ENCODE measurements at places on chromosomes 11 and 22.

- DNase-seq, result no peak
These were observed 187.1 kb downstream of the DBX1 start for GRCh38 chr11:19973136-19973635.

DNA sequence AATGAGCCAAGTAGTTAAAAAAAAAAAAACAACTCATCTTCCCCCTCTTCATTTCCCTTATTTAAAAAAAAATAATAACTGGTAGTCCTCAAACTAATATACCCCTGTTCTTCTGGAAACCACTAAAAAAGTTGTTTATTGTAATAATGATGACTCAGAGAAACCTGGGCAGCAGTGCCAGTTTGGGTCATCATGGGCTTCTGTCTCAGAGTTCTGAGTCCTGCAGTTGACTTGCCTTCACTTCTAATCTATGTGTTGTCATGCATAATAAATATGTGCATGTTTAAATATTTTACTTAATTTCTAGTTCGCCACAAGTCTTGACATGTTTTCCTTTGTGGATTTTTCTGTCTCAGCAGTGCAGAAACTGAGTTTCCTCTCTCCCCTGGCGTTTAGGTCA, 46.8 kb downstream of the PPP2R1B start:
- DNase-seq, result no peak

DNA sequence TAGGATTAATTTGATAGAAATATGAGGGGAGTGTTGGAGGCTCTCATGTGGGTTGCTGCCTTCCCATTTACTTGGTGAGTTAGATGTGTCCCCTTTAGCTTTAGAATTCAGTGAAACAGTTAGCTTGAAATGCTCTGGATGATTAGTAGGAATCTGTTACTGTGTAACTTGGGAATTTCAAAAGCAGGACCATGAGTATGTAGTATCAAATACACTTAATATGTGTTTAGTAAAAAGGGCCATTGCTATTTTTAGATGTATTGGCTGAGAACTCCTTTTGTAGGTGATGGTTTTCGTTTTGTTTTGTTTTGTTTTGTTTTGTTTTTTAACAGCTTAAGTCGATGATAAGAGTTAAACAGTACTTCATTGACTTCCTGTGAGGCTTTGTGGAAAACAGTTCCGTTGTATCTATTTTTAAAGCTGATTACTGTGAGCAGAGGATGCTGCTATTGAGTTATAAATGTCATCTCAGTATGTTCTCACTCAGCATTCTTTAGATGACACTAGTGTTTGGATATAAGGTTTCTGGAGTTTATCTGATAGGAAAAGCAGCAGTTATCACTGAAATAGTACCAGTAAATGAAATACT, 53.5 kb downstream of the MCAM start:
- no peak for DNase-seq

DNA sequence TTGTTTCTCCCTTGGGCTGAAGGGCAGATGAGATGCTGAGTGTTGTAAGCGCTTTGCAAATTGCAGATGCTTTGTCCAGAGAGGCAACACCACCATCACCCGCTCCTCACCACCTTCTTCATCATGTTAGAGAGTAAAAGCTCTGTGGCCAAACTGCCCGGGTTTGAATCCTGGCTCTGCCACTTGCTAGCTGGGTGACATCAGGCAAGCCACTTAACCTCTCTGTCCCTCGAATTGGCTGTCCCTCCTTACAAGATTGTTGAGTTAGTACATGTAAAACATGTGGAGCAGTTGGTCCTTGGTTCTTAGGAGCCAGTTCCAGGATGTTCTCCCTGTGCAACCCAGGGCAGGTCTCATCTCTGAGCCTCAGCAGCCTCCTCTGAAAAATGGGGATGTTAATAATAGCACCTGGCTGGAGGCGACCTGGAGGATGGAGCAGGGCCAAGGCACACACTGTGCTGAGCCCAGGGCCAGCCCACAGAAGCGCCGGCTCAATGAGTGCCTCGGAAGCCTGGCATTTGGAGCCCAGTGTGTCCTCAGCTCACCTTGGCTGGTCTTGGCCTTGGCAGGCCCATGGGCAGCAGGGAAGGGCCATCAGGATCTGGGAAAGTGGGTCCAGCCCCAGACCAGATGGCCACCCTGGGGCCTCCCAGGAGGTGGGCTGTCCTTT, 10.5 kb downstream of the C11orf86 start:
- no peak for DNase-seq

DNA sequence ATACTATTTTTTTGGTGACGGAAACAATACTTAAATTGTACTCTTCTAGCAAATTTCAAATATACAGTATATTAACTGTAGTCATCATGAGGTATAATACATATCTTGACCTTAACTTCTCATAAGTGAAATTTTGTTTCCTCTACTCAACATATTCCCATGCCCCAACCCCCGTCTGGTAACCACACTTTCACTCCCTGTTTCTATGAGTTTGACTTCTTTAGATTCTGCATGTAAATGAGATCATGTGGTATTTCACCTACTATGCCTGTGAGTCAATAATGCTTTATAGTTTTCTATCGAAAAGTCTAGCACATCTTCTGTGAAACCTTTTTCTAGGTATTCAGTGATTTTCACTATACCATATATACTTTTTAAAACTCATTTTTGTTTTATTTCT, 663.2 kb downstream of the CNTN5 start:
- DNase-seq, result no peak

- no peak for DNase-seq
These were observed 151.5 kb upstream of the CTSC start for GRCh38 chr11:88489030-88489429.

GRCh38 chr22:48752451-48753380, 1075.0 kb downstream of the BRD1 start:
- DNase-seq, result no peak

- DNase-seq, result no peak
These were observed 96.0 kb upstream of the ARHGAP20 start for GRCh38 chr11:110808248-110808647.

GRCh38 chr11:8092587-8093424, 11.8 kb downstream of the TUB start:
- DNase-seq, result peak; percentile 31

GRCh38 chr11:108241330-108242037, 18.6 kb downstream of the ATM start:
- no peak for DNase-seq

- no peak for DNase-seq
These were observed 9.4 kb downstream of the C11orf91 start for GRCh38 chr11:33691066-33691864.

DNA sequence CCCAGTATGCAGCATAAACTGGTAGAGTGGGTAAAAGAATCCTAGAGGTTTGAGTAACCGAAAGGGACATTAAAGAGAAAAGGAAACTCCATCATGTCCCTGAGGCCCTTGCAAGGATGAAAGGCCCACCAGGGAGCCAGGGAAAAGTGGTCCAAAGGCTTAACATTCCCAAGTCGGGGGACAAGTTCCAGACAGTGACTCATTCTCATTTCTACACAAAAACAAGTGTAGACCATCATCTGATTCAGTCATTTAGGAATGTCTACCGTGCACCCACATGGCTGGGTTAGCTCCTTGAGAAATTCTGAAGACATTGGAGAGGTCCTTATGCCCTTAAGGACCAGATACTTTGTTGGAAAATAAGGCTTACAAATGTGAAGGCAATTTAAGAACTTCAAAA, 4.8 kb upstream of the NOX4 start:
- DNase-seq, result no peak

DNA sequence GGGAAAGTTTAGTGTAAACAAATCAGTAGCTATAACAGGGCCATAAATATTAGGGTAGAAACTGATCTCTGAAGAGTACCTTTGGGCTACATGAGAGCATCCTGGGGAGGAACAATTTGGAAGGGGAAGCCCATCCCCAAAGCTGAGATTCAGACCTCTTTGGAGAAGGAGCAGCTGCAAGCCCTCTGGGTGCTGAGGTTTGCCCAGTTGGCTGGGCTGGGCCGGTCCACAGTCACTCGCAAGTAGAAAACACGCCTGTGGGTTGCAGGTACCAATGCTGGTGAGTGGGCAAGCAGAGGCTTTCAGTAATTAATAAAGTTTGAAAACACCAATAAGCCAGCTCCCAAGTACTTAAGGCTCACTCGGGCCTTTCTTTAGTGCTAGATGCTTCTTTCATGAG, 124.5 kb downstream of the ARHGAP8 start:
- no peak for DNase-seq

- DNase-seq, result no peak
These were observed 114.7 kb upstream of the OR4B1 start for GRCh38 chr11:48101958-48102357.

DNA sequence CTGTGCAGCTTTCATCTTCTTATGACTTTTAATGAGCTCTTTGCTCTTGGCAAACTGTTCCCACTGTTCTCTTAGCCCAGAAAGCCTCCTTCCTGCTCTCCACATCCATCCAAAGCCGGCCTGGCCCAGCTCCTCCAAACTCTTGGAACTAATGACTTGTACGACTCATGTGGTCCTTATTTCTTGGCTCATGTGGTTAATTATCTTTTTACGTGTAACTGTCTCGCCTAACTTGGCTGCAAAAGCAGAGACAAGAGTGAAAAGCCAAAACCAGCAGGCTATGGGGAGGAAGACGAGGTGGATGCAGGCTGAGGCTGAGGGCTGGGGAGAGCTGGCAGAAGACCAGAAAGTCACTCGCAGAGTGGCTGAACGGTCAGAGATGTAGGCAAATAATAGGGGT, 5.5 kb downstream of the CSNK2A3 start:
- no peak for DNase-seq

GRCh38 chr11:128523641-128524040, 63.7 kb downstream of the ETS1 start:
- DNase-seq, result no peak

- DNase-seq, result no peak
These were observed 123.7 kb downstream of the MIAT start for GRCh38 chr22:26781062-26781461.

- no peak for DNase-seq
These were observed 113.7 kb downstream of the FEZ1 start for GRCh38 chr11:125382314-125382791.

DNA sequence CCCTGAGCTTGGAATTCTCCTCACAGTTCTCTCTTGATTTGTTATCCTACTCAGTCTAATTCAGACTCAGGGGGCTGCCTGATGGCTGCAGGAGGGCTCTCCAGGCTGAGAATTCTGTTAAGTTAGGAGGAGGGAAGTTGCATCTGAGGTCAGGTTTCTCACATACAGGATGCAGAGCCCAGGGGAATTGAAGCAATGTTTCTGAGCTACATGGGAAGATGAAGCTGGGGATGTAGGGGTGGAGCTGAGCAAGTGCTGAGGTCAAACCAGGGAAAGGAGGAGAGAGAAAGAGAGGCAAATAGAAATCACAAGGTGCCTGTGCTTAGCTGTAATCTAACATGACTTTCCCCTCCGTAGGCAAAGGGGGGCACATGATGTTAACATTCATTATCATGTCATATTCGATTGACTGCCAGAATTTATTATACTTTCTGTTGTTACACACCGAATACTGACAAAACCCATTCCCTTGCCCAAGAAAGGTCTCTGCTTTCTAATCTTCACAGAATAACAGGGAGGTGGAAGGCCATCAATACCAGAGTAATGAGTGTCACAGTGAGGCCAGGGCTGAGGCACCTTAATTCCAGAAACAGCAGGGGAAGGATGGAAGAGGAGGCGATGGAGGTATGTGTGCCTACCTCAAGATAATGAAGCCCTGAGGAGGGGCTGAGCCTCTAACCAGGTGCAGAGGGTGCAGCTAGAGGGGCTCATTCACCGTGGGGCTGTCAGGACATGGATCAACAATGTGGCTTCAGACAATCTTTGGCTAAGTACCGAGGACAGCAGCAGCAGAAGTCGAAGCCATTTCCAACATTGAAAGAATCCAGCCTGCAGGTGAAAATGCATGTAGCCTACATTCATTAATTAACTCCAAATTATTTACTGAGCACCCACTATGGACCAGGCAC, 205.4 kb upstream of the SNX19 start:
- DNase-seq, result no peak

GRCh38 chr11:36577373-36577772, 9.6 kb downstream of the RAG1 start:
- DNase-seq, result no peak

DNA sequence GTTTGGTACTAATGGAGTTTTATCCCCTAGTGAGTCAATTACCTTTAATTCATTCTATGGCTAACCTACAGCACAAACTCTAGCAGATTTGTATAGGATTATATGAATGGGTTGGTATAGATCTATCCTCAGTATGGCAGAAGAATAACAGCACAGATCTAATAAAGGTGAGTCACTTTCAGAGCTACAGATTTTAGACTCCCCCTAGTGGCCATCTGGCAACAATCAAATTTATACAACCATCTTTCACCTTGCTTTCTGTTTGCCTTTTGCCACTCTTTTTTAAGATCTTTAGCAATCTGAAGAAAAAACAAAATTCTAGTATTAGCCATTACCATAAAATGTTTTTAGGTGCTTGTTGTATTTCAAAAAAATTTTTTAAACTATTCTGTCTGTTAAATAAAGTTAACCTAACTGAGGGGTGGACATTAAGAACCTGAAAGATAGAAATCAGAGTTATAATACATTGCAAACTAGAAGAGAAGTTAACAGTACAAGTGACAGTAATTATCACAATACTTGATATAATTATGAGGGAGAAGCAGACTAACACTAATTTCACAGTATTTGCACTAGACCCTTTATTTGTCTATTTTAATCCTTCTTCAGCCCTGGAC, 25.8 kb downstream of the DDIAS start:
- DNase-seq, result peak; percentile 85

- DNase-seq, result no peak
These were observed 77.7 kb downstream of the GAB2 start for GRCh38 chr11:78339945-78340344.

- DNase-seq, result peak; percentile 14
These were observed 10.7 kb downstream of the KRTAP5-5 start for GRCh38 chr11:1640076-1640946.

DNA sequence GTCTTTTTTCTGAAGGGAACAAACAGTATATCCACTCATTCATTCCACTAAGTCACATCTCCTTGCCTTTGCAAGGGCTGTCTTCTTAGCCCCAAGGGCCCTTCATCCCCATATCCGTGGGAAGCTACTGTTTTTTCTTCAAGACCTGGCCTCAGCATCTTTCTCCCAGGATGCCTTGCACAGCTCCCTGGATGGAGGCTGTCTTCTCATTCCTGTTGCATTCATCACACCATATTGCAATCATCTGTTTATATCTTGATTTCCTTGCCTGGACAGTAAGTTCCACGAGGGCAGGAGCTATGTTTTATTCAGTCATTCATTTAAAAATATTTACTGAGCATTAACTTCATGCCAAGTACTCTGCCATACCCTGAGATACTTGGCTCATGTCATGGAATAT, 29.3 kb upstream of the NECTIN1 start:
- no peak for DNase-seq

- DNase-seq, result no peak
These were observed 2.7 kb downstream of the CRYBB3 start for GRCh38 chr22:25202290-25202921.

GRCh38 chr22:49566693-49567092, 261.0 kb downstream of the BRD1 start:
- DNase-seq, result no peak

GRCh38 chr11:73839123-73839457, 37.6 kb downstream of the COA4 start:
- no peak for DNase-seq
